GM23338 (cell line): ENCODE measurements at places on chromosomes 2 and 18. TPM values are rescaled to one million over a fixed set of nuclear protein-coding genes. Genes with fewer than 3 reads are reported as not detected.

- H3K27ac ChIP-seq: no peak overlapping the region
- no peaks in the 10 kb centered on the region for H3K36me3 ChIP-seq
- no peaks in the 10 kb centered on the region for H3K27me3 ChIP-seq
These were observed 77.0 kb upstream of the SERTAD2 start for GRCh38 chr2:64730551-64731262.

Gene SPP2
- total RNA-seq: not detected in 2 replicates

GRCh38 chr2:209870067-209870466 lies 98.4 kb downstream of the UNC80 start:
- H3K36me3 ChIP-seq: no peaks in the 10 kb centered on the region
- H3K4me3 ChIP-seq: no peak overlapping the region
- H3K27ac ChIP-seq: no peak overlapping the region
- H3K4me1 ChIP-seq: peaks cover 7% of the 10 kb centered on the region; the same call in 1 of the 2 replicates

DNA sequence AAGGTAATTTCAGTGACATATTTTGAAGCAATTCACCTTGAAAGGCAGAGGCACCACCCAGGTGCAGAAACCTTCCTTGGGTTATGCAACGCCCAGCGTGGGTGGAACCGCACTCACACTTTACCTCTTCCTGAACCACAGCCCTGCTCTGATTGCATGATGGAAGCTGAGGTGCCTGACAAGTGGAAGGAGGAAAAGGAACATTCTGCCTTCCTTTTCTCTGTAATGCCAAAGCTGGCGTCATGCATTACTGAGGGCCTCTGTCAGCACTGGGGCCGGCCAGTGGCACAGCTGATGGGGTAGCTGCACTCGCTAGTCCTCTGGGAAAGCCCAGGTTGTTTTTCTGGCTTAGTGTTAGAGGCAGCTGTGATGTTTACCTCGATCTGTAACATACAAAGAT lies 266.5 kb downstream of the NEDD4L start:
- peak; percentile 14 for DNase-seq
- no peaks in the 10 kb centered on the region for H3K36me3 ChIP-seq
- peaks cover 12% of the 10 kb centered on the region; the same call in 1 of the 2 replicates for H3K4me1 ChIP-seq
- H3K4me3 ChIP-seq: no peak overlapping the region

DNA sequence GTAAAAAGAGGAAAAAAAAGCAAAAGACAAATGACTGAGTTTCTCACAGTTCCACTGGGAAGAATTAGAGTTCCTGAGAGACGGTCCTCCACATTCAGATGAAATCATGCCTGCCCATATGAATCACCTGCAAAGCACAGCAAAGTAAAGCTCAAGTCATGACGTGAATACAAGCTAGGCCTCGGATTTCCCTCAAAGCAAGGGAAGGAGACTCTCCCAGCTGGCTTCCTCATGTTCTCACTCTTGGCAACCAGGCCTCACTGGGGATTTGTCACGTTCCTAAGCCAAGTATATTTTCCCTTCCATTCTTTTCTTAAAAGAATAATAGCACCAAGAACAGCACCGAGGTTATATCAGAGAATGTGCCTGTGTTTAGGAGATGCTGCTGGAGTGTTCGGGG lies 47.0 kb downstream of the CYP27C1 start:
- H3K36me3 ChIP-seq: no peaks in the 10 kb centered on the region
- no peak overlapping the region for H3K27ac ChIP-seq
- no peak for DNase-seq

DNA sequence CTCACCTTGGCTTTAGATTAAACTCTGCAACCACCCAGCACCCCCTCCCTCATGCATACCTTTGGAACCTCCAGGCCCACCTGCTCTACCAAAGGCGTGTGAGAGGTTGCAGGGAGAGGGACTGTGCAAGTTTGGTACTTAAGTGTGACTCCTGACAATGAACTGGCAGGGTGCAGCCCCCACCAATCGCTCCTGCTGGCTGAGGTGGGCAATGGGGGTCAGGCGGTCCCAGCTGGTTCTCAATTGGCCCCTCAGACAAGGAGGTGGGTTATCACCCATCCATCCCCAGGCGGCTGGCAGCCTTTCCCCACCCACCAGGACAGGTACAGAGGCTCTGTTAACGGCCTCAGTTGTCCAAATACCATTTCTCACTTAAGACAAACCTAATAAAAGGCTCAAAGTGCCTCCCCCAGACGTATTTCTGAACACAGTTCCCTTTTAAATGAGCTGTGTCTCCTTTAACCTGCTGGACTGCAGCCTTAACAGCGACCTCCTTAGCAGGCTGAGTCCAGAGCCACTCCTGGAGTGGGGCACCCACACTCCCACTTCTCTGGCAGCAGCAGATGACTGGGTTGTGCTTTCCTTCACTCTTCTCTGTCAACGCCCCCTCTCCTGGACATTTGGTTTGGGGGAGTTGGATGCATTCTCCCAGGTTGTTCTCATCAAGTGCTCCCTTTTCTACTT lies 169.2 kb upstream of the SMAD2 start:
- no peak overlapping the region for H3K4me3 ChIP-seq
- H3K27ac ChIP-seq: no peak overlapping the region
- H3K36me3 ChIP-seq: no peaks in the 10 kb centered on the region
- peaks cover 14% of the 10 kb centered on the region for H3K4me1 ChIP-seq

GRCh38 chr2:173521450-173522192 lies 166.9 kb downstream of the CDCA7 start:
- no peaks in the 10 kb centered on the region for H3K27me3 ChIP-seq
- H3K4me3 ChIP-seq: no peak overlapping the region
- no peaks in the 10 kb centered on the region for H3K4me1 ChIP-seq
- H3K36me3 ChIP-seq: no peaks in the 10 kb centered on the region
- DNase-seq: no peak

DNA sequence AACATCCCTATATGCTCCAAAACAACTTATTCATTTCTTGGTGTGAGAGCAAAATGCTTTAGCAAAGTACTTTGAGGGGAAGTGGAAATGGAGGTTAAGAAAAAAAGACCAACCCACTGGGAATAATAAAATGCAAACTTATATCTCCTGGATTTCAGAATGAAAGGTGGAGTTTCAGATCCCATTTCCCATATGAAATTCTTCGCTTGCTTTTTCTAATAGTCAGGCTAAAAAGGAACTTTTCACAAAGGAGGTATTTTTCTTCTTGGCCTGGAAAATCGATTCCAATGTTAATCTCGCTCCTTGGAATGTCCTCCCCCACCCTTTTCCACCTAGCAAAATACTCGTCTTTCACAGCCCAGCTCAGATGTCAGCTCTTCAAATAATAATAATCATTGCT lies 360.9 kb downstream of the LPIN1 start:
- H3K27me3 ChIP-seq: no peaks in the 10 kb centered on the region
- H3K4me1 ChIP-seq: no peaks in the 10 kb centered on the region
- no peak for DNase-seq
- no peaks in the 10 kb centered on the region for H3K36me3 ChIP-seq

- no peaks in the 10 kb centered on the region for H3K4me1 ChIP-seq
- H3K4me3 ChIP-seq: no peak overlapping the region
- H3K36me3 ChIP-seq: no peaks in the 10 kb centered on the region
- no peaks in the 10 kb centered on the region for H3K27me3 ChIP-seq
These were observed 7.3 kb upstream of the VAPA start for GRCh38 chr18:9906481-9906880.

DNA sequence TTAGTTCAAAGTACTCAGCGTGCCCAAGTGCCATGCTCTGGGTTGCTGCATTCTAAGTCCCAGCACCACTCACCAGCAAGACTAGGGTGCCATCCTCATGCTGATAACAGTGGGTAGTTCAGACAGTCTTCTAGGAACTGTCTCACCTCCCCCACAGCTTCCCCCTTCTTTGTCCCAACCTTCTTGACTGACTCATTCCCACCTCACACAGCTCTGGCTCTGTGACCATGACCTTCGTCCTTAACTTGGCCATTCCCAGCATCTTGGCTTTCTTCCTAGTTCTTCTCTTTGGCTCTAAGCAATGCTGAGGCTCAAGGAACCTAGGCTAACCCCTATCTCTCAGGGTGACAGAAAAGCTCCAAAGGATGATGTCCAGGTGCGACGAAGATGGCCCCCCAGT lies 20.0 kb upstream of the CXCR4 start:
- no peak overlapping the region for H3K4me3 ChIP-seq
- no peaks in the 10 kb centered on the region for H3K4me1 ChIP-seq
- no peaks in the 10 kb centered on the region for H3K36me3 ChIP-seq
- H3K27me3 ChIP-seq: no peaks in the 10 kb centered on the region
- H3K27ac ChIP-seq: no peak overlapping the region

DNA sequence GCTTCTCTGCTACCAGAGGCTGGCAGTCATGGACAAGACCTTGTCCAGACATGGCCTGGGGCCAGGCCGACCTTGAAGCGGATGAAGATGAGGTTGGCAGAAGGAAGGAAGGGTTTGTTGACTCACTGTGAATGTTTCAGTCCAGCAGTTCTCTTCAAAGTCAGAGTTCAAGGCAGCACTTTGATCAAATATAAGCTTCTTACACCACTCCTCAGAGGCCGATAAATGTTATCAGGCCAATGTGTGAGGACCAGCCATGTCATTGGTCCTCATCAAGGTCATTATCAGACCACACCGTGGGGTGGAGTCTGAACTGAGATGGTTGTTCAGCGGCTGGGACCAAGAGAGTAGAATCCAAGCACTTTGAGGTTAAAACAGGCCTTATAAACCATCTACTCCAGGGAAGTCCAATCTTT lies 35.5 kb downstream of the QPCT start:
- H3K27ac ChIP-seq: no peak overlapping the region
- H3K36me3 ChIP-seq: no peaks in the 10 kb centered on the region
- DNase-seq: no peak
- H3K27me3 ChIP-seq: no peaks in the 10 kb centered on the region
- no peaks in the 10 kb centered on the region for H3K4me1 ChIP-seq

DNA sequence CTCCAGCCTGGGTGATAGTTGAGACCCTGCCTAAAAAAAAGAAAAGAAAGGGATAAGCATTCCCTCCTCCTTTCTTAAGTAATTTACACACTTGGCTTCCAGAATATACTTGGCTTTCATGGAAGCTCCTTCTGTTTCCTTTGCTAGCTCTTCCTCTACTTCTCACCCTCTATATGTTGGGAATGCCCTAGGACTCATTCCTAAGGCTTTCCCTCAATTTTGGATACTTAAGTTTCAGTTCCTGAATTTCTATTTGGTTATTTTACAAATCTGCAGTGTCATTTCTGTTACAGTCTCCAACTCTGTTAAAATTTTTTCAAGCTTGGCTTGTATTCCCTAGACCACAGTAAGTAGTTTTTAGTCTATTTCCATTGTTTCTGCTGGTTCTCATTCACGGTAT lies 23.6 kb downstream of the SP3 start:
- peak overlapping the region; percentile 65; the same call in 1 of the 2 replicates for H3K27ac ChIP-seq
- no peaks in the 10 kb centered on the region for H3K36me3 ChIP-seq
- H3K4me3 ChIP-seq: no peak overlapping the region
- no peaks in the 10 kb centered on the region for H3K27me3 ChIP-seq

- H3K4me3 ChIP-seq: no peak overlapping the region
- peak; percentile 88 for DNase-seq
- no peaks in the 10 kb centered on the region for H3K27me3 ChIP-seq
- H3K36me3 ChIP-seq: no peaks in the 10 kb centered on the region
These were observed 51.4 kb downstream of the KIF5C start for GRCh38 chr2:148926291-148926961.

- H3K4me1 ChIP-seq: 0 out of 2 replicates have a peak, but pooled peaks cover 8% of the 10 kb centered on the region
- no peak overlapping the region for H3K4me3 ChIP-seq
- H3K27ac ChIP-seq: no peak overlapping the region
- no peaks in the 10 kb centered on the region for H3K36me3 ChIP-seq
- DNase-seq: no peak
- H3K27me3 ChIP-seq: no peaks in the 10 kb centered on the region
These were observed 32.9 kb downstream of the HS1BP3 start for GRCh38 chr2:20617892-20618467.

DNA sequence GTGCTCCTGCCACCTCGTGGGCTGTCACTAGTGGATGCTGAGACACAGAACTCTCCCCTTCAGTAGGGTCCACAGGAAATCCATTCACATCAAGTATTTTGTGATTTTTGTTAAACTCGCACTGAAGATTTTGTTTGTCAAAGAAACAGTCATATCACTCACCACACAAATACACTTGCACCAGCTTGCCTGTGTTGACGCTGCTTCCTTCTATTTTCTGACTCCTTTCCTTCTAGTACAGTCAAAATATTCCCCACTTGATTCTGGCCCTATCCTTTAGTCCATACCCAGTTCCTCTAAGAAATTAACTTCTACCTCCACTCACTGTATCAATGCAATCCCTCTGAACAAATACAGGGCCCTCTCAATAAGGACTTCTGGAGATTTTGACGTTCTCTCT lies 213.2 kb upstream of the ARL4C start:
- no peak overlapping the region for H3K4me3 ChIP-seq
- no peak for DNase-seq
- H3K36me3 ChIP-seq: no peaks in the 10 kb centered on the region

- no peaks in the 10 kb centered on the region for H3K4me1 ChIP-seq
- H3K27me3 ChIP-seq: no peaks in the 10 kb centered on the region
- no peak for DNase-seq
- H3K27ac ChIP-seq: no peak overlapping the region
- no peak overlapping the region for H3K4me3 ChIP-seq
These were observed 25.2 kb downstream of the IFIH1 start for GRCh38 chr2:162293122-162293786.
